Kidney capillary endothelial cell (primary cell): ENCODE measurements at places on chromosomes 11 and 22.

- no peak for DNase-seq
These were observed 53.0 kb downstream of the SIK3 start for GRCh38 chr11:117045196-117045595.

DNA sequence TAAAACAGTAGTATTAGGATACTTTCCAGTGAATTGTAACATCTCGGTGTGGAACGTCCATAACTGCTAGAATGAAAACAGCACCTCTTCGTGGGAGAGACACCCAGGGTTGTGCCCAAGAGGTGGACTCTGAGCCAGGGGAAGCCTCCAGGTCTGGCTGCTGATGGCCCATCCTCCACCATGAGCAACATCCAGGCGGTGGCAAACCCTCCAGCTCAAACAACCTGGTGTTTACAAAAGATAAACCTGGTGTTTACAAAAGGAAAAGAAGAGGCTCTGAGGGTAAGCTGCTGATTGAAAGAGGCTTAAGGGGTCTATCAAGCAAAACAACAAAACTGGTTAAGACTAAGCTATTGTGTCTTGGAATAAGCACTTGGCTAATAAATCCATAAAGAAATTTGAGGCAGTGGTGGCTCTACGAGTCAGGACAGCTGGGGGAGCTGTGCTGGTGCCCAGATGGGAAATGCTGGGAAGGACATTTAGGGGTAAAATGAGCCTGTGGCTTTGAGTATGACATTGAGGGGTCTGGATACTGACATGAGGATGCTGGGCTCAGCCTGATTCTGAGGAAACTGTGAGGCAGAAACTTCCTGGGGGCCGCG, 909.0 kb downstream of the BRD1 start:
- no peak for DNase-seq

DNA sequence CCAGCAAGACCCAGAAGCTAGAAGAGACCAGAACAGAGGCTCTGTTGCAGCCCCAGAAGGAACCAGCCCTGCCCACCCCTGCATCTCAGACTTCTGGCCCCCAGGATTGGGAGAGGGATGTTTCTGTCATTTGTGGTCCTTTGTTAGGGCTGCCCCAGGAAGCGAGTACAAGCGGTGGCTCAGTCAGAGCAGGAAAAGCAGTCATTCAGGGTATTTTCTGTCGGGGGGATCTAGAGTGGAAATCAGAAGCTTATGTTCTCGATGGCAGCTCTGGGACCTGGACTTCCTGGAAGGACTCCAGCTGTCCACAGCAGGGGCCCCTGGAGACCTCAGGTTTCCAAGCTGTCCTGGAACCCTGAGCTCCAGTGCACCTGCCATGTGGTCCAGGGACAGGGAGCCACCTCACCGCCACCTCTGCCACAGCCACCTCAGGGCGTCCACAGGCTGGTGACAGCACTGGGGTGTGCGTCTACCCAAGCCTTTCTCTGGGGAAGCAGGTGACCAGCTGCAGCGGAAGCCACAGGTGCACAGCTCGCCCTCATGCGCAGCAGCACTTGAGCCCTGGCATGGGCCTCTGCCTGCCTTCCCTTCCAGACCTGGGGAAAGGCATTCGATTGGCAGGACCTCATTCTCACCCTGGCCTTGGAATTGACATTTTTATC, 2.6 kb downstream of the KRTAP5-5 start:
- peak; percentile 33 for DNase-seq

GRCh38 chr11:99973993-99974392, 713.1 kb upstream of the ARHGAP42 start:
- no peak for DNase-seq

DNA sequence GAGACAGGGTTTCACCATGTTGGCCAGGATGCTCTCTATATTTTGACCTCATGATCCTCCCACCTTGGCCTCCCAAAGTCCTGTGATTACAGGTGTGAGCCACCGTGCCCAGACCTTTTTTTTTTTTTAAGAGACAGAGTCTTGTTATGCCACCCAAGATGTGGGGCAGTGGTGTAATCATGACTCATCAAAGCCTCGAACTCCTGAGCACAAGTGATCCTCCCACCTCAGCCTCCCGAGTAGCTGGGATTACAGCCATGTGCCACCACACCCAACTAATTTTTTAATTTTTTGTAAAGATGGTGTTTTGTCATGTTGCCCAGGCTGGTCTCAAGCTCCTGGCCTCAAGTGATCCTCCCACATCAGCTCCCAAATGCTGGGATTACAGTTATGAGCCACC, 37.9 kb downstream of the IZUMO1R start:
- no peak for DNase-seq
